Activated CD4-positive, alpha-beta T cell treated with anti-CD3 and anti-CD28 coated beads, Interleukin-2, amount 10 ng/mL, durations not matched to agents 24 days and 14 days (primary cell): ENCODE measurements at places on chromosomes 13 and 19. TPM values are rescaled to one million over a fixed set of nuclear protein-coding genes. Genes with fewer than 3 reads are reported as not detected.
A peak's percentile ranks its signal among the peaks of the same experiment; 100 is the strongest.

Gene CEACAM7
- total RNA-seq, result not detected in 2 replicates

Gene CCL25
- not detected in 2 replicates for total RNA-seq

Gene VSTM2B
- total RNA-seq, result not detected in 2 replicates

Gene CRLF1
- not detected in 2 replicates for total RNA-seq

Gene NOVA2
- not detected in 2 replicates for total RNA-seq

Gene CD177
- not detected in 2 replicates for total RNA-seq

GRCh38 chr19:3672993-3673392 is 27.3 kb downstream of the PIP5K1C start:
- no peak for DNase-seq

GRCh38 chr13:94556041-94556440 is 39.9 kb downstream of the TGDS start:
- DNase-seq, result no peak

GRCh38 chr13:43573361-43573740 is 213.4 kb downstream of the ENOX1 start:
- no peak for DNase-seq

DNA sequence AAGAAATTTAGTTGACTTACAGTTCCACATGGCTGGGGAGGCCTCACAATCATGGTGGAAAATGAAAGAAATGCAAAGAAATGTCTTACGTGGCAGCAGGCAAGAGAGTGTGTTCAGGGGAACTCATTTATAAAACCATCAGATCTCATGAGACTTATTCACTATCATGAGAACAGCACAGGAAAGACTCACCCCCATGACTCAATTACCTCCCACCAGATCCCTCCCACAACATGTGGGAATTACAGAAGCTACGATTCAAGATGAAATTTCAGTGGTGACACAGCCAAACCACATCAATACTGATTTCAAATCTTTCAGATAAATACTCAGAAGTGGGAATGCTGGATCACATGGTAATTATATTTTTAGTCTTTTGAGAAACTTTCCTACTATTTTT is 1357.9 kb downstream of the SLITRK5 start:
- DNase-seq, result no peak

DNA sequence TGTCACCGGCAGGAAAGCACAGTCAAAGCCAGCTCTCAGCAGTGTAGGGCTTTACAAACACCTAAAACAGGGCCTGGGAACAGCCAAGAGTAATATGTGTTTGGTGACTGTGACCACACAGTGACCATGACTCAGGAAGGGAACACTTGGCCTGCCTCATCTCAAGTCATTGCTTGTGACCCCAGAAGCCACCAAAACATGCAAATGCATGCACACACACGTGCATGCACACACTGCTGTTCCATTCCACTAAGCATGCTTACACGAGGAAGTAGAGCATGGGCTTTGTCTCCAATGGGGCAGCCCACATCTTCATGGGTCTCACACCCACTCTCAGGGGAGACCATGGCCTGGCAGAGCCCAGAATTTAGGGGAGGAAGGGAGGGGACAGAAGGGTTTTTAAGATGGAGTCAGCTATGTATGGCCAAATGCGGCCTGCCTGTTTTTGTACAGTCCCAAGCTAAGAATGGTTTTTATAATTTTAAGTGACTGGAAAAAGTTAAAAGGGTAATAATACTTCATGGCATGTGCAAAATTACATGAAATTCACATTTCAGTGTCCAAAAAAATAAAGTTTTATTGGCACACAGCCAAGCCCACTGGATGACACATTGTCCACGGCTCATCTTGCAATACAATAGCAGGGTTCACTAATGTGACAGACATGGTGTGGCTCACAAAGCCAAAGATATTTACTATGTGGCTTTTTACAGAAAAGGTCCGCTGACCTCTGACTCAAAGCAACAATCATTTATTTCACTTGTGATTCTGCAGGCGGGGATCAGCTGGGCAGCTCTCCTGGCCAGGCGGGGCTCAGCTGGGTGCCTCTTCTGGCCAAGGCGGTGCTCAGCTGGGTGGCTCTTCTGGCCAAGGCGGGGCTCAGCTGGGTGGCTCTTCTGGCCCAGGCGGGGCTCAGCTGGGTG is 17.3 kb downstream of the ZFR2 start:
- DNase-seq, result no peak

DNA sequence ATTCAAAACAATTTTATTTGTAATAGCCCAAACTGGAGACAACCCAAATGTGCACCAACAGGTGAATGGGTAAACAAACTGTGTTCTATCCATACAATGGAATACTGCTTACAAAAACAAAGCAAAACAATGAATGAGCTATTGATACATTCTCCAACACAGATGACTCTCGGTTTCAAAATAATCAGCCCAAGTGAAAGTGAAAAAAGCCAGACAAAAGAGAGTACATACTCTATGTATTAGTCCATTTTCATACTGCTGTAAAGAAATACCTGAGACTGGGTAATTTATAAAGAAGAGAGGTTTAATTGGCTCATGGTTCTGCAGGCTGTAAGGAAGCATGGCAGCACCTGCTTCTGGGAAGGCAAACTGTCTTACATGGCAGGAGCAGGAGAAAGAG is 65.2 kb upstream of the LRCH1 start:
- no peak for DNase-seq

GRCh38 chr19:51779181-51779580 is 15.8 kb upstream of the FPR3 start:
- DNase-seq, result no peak

DNA sequence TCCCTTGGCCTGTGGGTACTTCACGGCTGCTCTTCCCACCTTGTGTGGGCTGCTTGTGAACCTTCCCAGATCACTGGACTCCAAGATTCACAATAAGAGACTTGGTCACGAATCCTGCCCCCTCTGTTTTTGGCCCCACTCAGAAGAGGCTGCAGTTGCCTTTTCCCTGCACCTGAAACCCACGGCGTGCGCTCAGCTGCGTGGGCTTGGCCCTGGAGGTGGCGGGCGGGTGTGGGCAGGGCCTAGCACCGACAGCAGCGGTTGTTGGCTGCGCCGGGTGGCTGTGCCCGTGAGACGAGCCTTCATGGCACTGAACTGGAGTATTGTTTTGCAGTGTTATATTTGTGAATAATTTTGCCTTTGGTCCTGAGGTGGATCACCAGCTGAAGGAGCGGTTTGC is 33.8 kb downstream of the PLEKHJ1 start:
- DNase-seq, result no peak

DNA sequence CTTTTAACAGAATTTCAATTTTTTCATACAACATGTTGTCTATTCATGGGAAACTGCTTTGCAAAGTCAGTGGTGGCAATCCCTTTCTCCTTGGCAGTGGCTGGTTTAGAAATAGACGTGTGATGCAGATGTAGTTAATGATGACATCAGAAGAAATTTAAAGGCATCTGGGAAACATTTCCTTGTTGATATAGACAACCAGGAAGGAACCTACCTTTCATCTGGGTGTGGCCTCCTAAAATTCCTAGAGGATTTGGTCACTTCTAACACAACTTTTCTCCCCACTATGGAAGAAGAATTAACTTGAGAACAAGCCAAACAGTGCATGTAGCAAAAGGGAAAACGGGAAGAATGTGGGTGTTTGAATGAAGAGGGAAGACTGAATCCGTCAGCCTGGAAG is 102.8 kb downstream of the EFNB2 start:
- no peak for DNase-seq

DNA sequence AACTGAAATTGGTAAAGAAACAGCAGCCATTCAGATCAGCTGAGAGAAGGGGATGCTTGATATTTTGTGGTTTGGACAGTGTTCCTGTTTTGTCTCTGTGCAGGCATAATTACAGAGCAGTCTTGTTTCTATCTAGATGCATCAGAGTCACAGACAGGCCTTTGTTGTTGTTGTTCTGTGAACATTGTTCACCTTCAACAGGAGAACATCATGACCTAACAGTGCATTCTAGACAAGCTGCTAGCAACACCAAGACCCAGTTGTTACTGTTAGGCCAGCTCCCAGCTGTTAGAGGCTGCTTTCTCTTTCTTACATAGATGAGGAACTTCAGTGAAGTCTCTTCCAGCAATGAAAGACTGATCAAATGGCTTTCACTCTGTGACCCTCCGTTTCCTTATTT is 8.5 kb upstream of the LSR start:
- peak; percentile 69 for DNase-seq

DNA sequence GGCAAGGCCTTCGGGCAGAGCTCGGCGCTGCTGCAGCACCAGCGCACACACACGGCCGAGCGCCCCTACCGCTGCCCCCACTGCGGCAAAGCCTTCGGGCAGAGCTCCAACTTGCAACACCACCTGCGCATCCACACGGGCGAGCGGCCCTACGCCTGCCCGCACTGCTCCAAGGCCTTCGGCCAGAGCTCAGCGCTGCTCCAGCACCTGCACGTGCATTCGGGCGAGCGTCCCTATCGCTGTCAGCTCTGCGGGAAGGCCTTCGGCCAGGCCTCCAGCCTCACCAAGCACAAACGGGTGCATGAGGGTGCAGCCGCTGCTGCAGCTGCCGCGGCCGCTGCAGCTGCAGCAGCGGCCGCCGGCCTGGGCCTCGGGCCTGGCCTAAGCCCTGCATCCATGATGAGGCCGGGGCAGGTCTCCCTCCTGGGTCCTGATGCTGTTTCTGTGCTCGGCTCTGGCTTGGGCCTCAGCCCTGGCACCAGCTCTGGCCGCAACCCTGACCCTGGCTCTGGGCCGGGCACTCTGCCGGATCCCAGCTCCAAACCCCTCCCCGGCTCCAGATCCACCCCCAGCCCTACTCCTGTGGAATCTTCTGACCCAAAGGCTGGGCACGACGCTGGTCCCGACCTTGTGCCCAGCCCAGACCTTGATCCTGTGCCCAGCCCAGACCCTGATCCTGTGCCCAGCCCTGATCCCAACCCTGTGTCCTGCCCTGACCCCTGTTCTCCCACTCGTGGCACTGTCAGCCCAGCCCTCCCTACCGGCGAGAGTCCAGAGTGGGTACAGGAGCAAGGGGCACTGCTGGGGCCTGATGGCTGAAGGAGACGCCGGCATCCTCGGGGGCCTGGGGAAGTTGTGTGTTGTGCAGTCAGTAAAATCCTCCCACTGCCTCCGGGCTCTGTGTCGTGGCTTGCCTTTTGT is 2.0 kb upstream of the MCOLN1 start:
- DNase-seq, result no peak

- DNase-seq, result no peak
Observed at GRCh38 chr13:66347486-66348117, 882.5 kb downstream of the PCDH9 start.

GRCh38 chr19:50969413-50969760 is at the start of gene KLK6:
Gene KLK6, minus strand, starts transcription at chr19:50969591. Its CDS starts 1,487 bp downstream, at chr19:50968104.
- no peak for DNase-seq

- DNase-seq, result no peak
Observed at GRCh38 chr19:11359421-11359820, 4.2 kb downstream of the PLPPR2 start.

DNA sequence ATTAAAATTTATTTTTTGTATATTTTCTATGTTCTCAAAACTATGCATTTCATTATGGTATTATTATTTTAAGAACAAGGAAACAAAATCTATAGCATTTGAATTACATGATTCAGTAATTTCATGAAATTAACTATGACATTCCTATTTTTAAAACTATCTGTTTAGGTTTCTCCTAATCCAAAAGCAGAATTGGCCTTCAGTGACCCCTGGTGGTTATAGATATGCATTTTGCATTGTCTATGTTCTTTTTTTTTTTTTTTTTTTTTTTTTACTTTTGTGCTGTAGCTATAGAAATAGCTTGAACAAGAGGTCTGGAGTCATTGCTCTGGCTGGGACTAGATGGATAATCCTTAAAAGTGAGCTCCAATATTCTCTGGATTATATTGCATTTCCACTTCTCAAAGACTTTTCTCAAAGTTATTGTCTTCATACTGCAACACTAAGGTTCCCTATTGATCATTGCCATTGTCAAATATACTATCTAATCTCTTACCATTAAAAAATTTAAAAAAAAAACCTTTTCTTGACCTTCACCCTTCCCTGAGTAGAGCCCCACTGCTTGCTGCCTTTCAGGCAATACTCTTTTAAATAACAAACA is 15.9 kb upstream of the DNAJC3 start:
- peak; percentile 72 for DNase-seq

DNA sequence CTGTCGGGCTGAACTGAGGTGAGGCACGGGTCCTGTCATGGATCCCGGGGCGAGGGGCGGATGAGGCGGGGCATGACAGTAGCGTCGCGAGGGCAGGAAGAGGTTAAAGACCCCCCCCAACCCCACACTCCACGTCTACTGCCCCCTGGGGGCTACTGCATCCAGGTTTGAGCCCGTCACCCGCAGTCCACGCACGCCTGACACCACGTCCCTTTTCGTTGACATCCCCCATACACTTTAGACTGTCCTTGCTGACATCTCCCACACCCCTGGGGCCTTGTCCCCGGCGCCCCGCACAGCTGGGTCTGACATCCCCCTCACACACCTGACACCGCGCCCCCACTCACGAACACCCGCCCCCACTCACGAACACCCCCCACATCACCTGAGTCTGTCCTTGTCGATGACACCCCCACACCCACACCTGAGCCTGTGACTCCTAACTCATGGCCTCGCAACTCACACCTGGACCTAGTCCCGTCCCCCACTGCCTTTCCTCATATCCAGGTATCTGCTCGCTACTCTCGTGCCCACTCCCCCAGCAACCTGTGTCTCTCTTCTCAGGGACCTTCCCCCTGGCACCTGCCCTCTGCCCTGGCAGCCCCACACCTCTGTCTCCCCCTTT is 416 bp downstream of the SLC25A42 start:
- no peak for DNase-seq

DNA sequence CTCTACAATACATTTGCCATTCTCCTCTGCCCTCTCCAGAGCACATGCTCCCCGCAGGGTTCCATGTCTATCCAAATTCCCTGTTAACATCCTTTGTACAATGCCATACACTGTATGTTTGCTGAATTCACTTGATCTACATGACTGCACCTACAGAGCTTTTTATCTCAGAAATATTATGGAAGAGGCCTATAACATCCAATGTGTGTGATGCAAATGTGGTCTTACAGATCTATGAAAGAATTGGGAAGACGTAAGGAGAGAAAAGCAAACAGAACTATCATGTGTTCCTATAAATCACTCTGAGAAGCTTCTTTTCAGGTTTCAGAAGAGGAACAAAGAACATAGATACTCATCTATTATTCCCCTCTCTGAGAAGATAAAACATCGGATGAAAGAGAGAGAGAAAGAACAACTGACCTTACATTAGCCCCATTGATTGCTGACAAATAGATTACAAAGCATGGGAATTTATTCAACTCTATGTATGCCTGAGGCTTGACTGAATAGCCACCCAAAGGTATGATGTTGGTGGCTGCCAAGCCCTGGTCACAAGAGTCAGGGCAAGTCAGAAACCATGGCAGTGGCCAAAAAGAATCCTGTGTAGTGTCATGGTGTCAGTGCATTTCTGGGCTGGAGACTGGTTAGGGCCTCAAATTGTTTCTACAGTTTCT is 425.2 kb downstream of the FOXO1 start:
- DNase-seq, result no peak

GRCh38 chr13:111304603-111305289 is 15.7 kb upstream of the TEX29 start:
- no peak for DNase-seq

DNA sequence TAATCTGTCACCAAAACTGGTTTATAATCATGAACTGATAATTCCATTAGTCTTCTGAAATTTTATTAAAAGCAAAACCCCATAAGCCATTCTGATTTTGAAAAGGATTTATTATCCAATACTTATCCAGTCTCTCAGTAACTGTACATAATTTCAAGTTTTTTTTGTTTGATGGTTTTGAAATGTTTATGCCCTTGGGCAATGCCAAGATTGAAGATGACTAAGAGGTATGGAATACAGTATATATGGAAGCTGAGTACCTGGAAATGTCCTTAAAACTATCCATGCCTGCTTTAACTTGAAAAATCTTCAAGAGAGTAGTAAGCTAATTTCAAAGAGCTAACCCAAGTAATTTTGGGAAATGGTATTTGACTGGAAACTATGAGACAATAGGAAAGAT is 1.8 kb upstream of the NEK5 start:
- DNase-seq, result no peak

GRCh38 chr19:7507884-7508283 is 8.0 kb upstream of the ZNF358 start:
- peak; percentile 70 for DNase-seq
